Jurkat, Clone E6-1 (cell line): ENCODE measurements at places on chromosomes 11 and 22.

DNA sequence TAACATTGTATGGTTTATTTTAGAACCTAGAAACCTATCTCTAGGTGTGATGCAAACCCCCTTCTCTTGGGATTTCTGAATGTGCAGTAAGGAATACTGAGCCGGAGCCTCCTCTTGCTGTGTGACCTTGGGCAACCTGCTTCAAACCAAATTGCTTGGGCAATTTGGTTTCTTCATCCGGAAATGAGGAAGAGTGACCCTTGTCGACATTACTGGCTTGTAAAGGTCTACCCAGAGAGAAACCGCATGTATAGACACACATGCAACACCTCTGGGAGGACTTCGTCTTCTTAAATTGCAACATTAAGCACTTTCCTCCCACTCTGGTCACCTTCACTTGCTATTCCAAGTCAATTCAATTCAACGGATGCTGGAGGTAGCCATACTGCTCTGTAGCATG is 19.6 kb upstream of the TP53I11 start:
- DNase-seq, result no peak

DNA sequence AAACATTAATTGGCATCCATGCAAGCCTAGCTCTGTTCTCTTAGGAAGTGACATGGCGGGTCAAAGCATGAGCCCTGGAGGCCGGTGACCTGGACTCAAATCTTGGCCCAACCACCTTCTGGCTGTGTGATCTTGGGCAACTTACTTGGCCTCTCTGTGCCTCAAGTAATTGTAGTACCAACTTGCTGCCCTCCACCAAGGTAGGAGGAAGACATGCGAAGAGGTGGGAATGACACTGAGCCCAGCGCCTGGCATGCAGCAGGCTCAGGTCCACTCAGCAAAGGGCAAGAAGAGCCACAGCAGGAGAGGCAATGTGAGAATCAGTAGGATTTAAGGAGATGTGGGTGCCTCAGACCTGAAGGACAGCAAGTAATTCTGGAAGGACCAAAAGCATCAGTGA is 59.6 kb upstream of the SLC22A12 start:
- DNase-seq, result no peak

GRCh38 chr11:19080579-19080993 is 20.1 kb upstream of the MRGPRX2 start:
- DNase-seq, result no peak

DNA sequence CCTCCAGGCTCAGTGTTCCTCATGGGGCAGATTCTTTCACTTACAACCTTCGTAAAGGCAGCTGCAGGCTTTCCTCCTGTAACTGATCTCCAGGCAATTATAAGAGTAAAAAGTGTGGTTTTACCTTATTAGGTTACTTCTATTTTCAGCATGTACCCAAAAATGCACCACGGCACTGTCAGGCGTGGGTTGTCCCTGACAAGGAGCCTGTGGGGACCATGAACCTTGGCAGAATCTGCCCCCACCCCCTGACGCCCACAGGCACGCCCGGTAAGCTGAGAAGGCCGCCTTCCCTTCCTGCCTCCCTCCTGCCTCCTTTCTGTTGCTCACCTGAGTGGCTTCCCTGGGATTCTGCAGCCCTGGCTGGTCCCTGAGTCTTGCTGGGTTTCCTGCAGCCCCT is 1383.3 kb downstream of the TBC1D22A start:
- no peak for DNase-seq

DNA sequence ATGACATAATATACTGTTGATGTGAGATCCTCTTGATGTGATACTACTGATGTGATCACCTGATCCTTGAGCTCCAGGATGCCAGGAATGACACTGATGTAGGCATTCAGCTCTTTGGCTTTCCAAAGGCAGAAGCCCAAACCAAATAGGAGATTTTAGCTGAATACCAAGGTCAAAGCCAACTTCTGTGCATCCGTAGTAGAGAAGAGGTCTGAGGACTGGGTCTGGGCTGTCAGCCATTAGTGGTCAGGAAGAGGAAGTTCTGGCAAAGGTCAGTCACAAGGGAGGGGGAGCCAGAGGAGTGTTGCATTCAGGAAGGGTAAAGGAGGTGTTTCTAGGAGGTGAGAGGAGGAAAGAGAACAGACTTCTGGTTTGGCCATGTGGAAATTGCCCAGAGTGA is 53.4 kb upstream of the PARVG start:
- DNase-seq, result no peak
